ENCODE measurements at places on chromosomes 16 and 17.

DNA sequence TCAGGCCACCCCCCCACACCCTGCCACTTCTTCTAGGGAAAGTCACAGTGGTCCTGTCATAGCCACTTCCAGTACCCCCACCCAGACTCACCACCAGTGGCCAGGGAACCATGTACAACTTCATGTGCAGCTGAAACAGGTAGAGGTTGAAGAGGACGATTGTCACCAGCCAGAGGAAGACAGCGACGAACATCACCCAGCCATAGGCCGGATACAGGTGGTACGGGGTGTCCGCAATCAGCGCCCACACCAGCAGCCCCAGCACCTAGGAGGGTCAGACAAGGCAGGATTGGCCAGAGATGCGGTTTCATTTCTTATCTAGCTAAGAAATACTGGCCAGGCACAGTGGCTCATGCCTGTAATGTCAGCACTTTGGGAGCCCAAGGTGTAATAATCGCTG, 16.7 kb downstream of the ARL2BP start:
- no peak for DNase-seq

DNA sequence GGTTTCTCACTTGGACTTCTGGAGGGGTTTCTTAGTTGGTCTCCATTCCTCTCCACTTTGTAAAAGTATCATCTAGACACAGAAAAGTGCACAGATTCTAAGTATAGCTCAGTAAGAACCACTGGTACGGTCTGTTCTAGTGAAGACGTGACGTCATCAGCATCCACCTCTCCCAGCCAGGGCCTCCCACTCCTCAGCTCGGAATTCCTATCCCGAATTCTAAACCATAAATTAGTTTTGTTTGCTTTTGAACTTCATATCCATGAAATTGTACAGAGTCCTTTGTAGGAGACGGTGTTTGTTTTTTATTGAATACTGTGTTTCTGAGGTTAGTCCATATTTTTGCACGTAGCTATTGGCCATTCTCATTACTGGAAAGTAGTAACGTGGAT, 25.5 kb downstream of the FOXK2 start:
- no peak for DNase-seq

GRCh38 chr16:12538667-12539091, 265.0 kb downstream of the CPPED1 start:
- DNase-seq: peak; percentile 36

DNA sequence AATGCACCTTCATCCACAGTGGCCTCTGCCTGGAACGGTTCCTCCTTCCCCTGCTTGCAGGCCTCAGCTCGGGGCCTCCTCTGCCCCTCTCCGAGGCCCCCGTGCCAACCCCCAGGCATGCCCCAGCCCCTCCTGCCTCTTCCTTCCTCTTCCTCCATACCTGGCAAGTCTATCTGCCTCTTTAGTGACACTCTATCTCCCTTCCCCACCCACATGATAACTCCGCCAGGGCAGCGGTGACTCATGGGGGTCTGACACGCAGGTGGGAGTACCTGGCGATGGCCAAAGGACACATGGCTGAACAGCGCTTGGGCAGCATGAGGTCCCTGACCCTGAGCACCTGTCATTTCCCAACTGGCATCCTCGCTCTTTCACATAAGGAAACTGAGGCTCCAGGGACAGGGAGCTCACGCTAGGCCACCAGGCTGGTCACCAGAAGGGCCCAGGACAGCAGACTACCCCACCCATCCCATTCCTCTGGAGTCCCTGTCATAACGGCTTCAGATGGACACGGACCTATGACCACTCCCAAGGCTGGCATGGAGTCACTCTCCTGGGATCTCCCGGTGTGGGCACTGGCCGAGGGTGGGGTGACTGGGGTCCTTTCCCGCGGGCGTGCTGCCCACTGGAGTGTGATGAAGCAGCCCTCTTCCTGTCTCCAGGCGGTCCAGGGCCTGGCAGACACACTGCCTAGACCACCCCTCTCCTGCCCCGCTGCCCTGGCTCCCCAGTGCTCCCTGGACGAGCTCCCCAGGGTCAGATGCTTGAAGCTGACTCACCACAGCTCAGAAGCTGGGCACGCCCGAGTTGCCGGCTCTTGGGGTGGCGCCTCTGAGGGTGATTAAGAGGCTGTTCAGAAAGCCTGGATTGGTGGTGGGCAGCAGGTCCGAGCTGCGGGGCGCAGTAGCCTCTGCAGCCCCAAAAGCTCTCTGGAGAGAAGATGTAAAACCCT, 100.6 kb downstream of the ENGASE start:
- DNase-seq: no peak

DNA sequence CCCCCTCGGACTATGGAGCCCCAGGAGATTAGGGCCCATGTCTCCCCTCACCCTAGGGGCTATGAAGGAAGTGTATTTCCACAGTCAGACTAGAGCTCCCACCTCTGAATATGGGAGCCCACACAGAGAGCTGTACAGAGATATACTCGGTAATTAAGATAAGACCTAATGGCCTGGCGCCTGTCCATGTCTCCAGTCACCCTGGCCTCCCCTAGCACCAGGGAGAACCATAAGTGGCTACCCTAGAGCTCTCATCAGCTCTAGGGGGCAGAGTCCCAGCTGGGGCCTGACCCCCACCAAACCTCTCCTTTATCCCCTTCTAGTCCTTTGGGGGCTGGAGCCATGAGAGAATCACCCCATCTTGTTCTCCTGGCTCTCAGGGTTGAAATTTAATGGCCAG, 2.4 kb downstream of the TMEM101 start:
- DNase-seq: no peak

DNA sequence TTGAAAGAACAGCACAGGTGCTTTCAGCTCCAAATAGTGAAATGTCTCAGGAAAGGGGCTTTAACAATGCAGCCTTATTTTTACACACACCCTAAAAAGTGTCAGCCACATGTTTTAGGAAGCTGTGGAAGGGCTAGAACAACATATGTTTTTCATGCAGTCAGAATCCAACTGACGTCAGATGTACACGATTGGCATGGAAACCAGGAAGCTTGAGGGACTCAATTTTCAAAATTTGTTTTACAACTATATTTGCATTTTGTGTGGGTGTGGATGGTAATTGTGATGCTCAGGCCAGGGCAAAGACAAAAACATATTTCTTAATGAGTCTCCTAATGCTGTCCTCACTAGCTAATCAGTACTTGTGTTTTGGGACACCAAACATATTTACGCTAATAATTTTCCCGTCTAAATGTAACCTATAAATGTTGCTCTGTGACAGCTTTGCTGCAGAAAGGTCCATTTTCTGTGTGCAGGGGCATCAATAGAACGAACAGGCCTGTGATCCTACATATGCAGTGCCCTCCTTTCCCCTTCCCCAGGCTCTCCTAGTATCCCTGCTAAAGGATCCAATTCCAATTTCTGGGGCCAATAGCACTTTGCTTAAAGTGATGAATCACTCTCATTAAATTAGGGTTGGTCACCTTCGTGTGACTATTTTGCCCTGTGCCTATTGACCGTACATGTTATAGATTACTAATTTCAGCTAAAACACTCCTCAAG, 434.0 kb upstream of the CDH5 start:
- DNase-seq: no peak

- DNase-seq: peak; percentile 79
Observed at GRCh38 chr17:44222112-44222869, 2.8 kb upstream of the UBTF start.

- DNase-seq: peak; percentile 78
Observed at GRCh38 chr17:1153795-1154546, 25.8 kb downstream of the ABR start.

- DNase-seq: no peak
Observed at GRCh38 chr17:44387804-44388203, 1.6 kb downstream of the ITGA2B start.

- no peak for DNase-seq
Observed at GRCh38 chr16:47043970-47044684, 70.7 kb upstream of the DNAJA2 start.

DNA sequence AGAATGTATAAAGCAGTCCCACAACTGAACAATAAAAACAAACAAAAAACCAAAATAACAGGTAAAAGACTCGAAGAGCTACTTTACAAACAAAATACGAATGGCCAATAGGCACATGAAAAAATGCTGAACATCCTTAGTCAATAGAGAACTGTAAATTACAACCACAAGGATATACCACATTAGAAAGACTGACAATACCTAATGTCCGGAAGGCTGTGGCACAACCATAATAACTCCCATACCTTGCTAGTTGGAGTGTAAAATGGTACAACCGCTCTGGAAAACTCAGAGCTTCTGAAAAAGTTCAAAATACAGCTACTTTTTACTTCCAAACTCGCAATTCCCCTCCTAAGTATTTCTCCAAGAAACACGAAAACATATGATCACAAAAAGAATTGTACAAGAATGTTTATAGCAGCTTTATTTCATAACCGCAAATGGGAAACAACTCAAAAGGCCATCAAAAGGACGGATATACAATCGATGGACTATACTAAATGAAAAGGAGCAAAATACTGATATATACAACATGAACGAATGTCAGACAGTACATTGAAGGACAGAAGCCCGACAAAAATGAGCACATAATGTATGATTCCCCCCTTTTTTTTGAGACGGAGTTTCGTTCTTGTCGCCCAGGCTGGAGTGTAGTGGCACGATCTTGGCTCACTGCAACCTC, 2.3 kb downstream of the TP53 start:
- DNase-seq: no peak

- no peak for DNase-seq
Observed at GRCh38 chr17:65953316-65954147, 238.4 kb downstream of the CEP112 start.

DNA sequence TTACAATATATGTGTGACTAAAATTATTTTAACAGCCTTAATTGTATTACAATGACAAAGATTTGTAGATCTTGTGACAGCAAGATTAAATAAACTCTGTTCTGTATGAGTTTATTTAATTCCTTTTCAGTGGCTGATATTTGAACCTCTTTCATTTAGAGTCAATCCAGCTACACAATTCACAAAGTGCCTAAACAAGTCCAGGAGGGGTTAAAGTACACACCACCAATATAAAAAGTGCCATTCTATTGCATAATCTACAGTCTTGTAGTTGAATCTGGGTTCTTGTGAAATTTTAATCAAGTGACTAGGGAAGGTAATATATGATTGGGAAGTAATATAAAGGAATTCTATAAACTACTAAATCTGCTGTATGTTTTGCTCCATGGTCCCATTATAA, 3.9 kb upstream of the NFAT5 start:
- DNase-seq: no peak

DNA sequence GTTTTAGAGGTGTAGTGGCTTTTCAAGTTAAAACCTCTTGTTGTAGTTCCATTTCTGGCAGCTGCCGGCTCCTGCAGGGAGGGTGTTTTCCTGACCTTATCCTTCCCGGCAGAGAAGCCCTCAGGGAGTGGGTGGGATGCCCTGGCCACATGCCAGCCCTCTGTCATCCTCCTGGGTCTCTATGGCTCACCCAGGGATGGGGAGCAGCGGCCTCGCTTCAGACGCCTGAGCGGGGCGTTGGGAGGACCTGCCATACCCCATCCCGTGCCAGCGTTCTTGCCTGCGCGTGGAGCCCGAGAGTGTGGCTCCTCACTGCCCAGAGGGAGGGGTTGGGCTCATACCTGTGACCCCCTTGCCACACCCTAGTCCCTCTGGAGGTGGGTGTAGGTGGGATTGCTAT, 11.9 kb downstream of the KCNJ12 start:
- DNase-seq: no peak

DNA sequence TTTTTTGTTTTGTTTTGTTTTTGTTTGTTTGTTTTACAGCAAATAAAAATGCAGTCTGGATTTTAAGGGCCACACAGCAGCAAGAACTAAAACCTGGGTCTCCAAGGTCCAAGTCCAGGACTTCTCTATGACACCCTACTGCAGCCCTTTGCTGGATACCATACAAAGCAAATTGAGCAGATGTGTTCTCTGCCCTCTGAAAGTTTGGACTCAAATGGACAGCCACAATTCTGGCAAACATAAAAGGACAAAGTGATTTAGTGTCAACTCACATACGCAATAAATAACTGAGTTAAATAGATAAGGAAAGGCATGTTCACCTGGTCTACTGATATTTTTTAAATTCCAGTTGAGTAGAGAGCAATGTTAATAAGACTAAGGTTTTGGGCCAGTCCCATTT, 7.7 kb upstream of the ZNF652 start:
- no peak for DNase-seq

- peak; percentile 56 for DNase-seq
Observed at GRCh38 chr16:46857368-46857945, 26.5 kb upstream of the C16orf87 start.

GRCh38 chr17:82805254-82805653, 34.6 kb downstream of the ZNF750 start:
- no peak for DNase-seq

GRCh38 chr17:17497845-17498520, 1.8 kb upstream of the RASD1 start:
- no peak for DNase-seq

- DNase-seq: peak; percentile 56
Observed at GRCh38 chr16:28182183-28182582, 29.6 kb downstream of the XPO6 start.

All from fibroblast of skin of right biceps (primary cell).